ENCODE measurements at places on chromosomes 11 and 22.

DNA sequence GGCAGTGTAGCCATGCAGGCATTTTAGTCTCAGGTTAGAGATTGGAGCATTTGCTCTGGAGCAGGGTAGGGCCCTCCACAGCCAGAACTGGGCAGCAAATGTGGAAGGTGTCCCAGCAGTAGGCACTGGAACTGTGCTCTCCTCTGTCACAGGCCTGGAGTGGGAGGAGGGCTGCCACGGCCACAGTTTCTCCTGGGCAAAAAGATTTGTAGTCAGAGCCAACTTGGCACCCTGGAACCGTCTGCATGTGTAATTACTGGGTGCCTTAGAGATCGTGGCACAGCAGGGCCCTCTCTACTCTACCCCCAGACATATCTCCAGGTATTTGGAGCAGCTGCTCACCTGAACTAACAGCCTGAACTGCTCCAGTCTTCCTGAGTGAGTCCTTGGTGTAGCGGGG is 93.7 kb downstream of the ZC3H12C start:
- no peak for DNase-seq

DNA sequence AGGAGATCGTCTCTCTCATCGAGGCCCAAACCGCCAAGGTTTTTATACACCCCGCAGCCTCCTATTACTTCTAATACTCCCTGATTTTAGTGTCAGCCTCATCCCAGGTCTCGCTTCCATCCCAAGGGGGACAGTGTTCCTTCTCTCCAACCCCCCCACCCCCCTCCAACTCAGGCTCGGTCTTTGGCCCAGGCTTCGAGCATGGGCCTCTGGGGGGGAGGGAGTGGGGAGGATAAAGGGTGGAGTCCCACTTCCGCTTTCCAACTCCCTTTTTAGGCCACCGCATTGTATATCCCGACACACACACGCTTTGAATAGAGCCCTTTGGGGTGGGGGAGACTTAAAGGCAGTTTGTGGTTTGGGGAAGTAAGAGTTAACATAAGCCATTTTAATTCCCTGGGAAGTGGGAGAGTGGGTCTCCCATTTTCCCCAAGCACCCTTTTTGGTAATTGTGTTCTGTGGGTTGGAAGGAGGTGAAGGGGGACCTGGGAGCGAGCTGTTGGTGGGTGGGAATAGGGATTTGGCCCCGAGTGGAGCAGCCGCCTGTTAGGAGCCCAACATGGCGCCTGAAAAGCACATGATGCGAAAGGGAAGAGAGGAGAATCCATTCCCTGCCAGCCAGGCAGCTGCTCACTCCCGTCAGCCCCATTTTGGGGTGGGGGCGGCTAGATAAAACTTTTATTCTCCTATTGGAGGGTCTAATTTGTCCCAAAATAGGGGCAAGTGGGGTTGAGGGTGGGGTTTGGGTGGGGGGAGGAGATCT is 844 bp downstream of the PCF11 start:
- DNase-seq: peak; percentile 87

DNA sequence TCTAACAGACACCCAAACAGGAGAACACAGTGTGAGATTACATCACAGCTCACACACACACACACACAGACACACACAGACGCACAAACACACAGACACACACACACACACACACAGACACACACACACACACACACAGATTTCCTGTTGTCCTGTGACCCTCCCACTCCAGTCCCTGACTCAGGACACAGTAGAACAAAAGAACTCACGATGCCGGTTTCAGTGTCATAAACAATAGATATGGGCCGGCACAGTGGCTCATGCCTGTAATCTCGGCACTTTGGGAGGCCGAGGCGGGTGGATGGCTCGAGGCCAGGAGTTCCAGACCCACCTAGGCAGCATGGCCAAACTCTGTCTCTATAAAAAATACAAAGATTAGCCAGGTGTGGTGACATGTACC is 13.8 kb upstream of the KAT5 start:
- no peak for DNase-seq

GRCh38 chr11:95700471-95700817 is 89.1 kb downstream of the FAM76B start:
- peak; percentile 36 for DNase-seq

GRCh38 chr22:37326726-37327125 is 44.4 kb downstream of the CYTH4 start:
- DNase-seq: no peak
